ENCODE measurements at places on chromosomes 2 and 18.

- no peak for DNase-seq
Observed at GRCh38 chr18:44818668-44819403, 138.1 kb downstream of the SETBP1 start.

DNA sequence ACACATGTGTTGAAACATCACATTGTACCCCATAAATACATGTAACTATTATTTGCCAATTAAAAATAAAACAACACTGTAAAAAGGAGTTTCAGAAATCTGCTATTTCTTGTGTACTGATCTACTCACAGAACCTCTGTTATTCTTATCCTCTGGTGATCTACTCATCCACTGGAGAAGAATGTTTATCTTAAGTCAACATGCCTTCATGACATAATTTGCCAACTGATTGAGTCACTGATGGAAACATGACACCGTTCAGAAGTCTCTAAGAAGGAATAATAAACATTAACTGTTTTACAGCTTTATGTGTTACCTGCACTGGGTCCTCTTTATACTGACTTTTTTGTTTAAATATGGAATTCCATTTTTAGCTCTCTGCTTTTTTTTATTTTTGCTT lies 555.2 kb downstream of the DCDC2C start:
- DNase-seq: no peak

DNA sequence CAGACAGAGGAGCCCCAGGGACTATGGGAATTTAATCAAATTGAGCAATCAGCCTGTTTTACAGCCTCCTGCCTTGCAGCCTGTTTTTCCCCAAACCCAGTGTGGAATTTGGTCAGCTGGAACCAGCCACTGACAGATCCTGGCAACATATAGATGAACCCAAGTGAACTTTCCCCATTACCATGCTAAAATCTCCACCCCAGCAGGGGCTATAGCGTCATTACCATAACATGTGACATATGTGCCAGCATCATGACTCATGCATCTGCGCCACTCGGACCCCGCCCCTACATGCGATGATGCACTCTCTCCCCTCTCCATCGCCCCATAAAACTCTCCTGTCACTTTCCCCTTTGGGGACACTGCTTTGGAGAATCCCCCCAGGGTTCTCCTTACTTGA lies 17.3 kb upstream of the FEZ2 start:
- no peak for DNase-seq

DNA sequence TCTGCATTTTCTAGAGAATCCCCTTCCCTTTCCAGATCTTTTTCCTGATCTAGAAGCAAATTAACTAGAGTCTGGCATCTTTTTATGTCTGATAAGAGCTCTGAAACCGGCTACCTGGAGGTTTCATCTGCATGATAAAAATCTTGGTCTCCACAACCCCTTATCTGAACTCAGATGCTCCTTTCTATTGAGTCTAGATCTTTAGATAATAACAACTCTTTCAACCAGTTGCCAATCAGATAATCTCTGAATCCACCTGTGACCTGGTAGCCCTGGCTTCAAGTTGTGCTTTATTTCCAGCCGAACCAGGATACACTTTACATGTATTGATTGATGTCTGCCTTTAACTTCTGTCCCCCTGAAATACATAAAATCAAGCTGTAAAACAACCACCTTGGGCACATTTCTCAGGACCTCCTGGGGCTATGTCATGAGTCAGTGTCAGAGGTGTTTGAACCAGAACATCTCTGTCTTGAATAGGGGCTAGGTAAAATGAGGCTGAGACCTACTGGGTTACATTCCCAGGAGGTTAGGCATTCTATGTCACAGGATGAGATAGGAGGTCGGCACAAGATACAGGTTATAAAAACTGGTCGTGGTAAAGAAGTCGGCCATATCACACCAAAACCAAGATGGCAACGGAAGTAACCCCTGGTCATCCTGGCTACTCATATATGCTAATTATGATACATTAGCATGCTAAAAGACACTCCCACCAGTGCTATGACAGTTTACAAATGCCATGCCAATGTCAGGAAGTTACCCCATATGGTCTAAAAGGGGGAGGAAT lies 20.8 kb downstream of the RALBP1 start:
- DNase-seq: no peak

- no peak for DNase-seq
Observed at GRCh38 chr2:218885981-218886947, 5.6 kb downstream of the WNT10A start.

Data from CD4-positive, alpha-beta T cell treated with Interleukin-1 beta for 1 hour (primary cell).